ENCODE measurements at places on chromosomes 5 and 9. TPM values are rescaled to one million over a fixed set of nuclear protein-coding genes. Genes with fewer than 3 reads are reported as not detected.

The C1QTNF3 gene
- total RNA-seq: 7.0 TPM

The POU5F2 gene
- total RNA-seq: 1.0 TPM

The MTAP gene
- total RNA-seq: 29.2 TPM

The ARHGEF37 gene
- total RNA-seq: 32.8 TPM

The NKD2 gene
- total RNA-seq: 7.6 TPM

The PCDHB8 gene
- 1.8 TPM for total RNA-seq

The LHX3 gene
- total RNA-seq: not detected

The TMEM215 gene
- not detected for total RNA-seq

The STRBP gene
- total RNA-seq: 37.2 TPM

The ALDH7A1 gene
- 42.6 TPM for total RNA-seq

The OTULINL gene
- total RNA-seq: 9.9 TPM

The KCNV2 gene
- total RNA-seq: not detected

The SPINK13 gene
- total RNA-seq: not detected

The SOWAHA gene
- total RNA-seq: 22.2 TPM

The GARIN3 gene
- not detected for total RNA-seq

The ENC1 gene
- 36.0 TPM for total RNA-seq

The NR5A1 gene
- 0.37 TPM for total RNA-seq

The PPIP5K2 gene
- total RNA-seq: 35.3 TPM

The SLC4A9 gene
- 0.86 TPM for total RNA-seq

The ANKRD20A1 gene
- total RNA-seq: 3.0 TPM

The MZB1 gene
- total RNA-seq: 1.1 TPM

The ACSL6 gene
- 1.5 TPM for total RNA-seq

The PFN3 gene
- not detected for total RNA-seq

The IRGM gene
- total RNA-seq: 0.29 TPM

The FREM1 gene
- total RNA-seq: 8.2 TPM

The CDH18 gene
- total RNA-seq: 0.32 TPM

The PCSK1 gene
- total RNA-seq: not detected

The SLC1A3 gene
- 26.2 TPM for total RNA-seq

The PCDHA13 gene
- 6.7 TPM for total RNA-seq

The CNTFR gene
- 23.0 TPM for total RNA-seq

The DEPDC1B gene
- total RNA-seq: 117 TPM

The SLC23A1 gene
- total RNA-seq: 17.0 TPM

The MIGA2 gene
- 67.3 TPM for total RNA-seq

The LCN1 gene
- total RNA-seq: not detected

The OLFM1 gene
- 13.4 TPM for total RNA-seq

The IL9 gene
- total RNA-seq: not detected

The GDF9 gene
- 0.09 TPM for total RNA-seq

The SURF1 gene
- total RNA-seq: 53.5 TPM

The ACOT12 gene
- 0.75 TPM for total RNA-seq

The MGAT1 gene
- 145 TPM for total RNA-seq

The PLPP7 gene
- 7.2 TPM for total RNA-seq

The CNTLN gene
- total RNA-seq: 5.4 TPM

The GZMA gene
- 5.4 TPM for total RNA-seq

The TRPM3 gene
- total RNA-seq: 9.2 TPM

The HTR1A gene
- total RNA-seq: not detected

The CDH12 gene
- 0.09 TPM for total RNA-seq

The EQTN gene
- total RNA-seq: 0.32 TPM

The PCDHGA7 gene
- 4.5 TPM for total RNA-seq

The TMEM141 gene
- total RNA-seq: 81.3 TPM

The MORN5 gene
- total RNA-seq: 7.8 TPM

The C7 gene
- total RNA-seq: 355 TPM

The MAMDC2 gene
- 38.9 TPM for total RNA-seq

The BSPRY gene
- total RNA-seq: 16.0 TPM

The DAB2 gene
- 55.2 TPM for total RNA-seq

The SLC9A3 gene
- 537 TPM for total RNA-seq

The MCTP1 gene
- total RNA-seq: 9.9 TPM

The TAL2 gene
- 0.58 TPM for total RNA-seq

All from mucosa of gallbladder (tissue), 1 donor.